HFFc6 (cell line): ENCODE measurements at places on chromosomes 5 and 9.
A peak's percentile ranks its signal among the peaks of the same experiment; 100 is the strongest.

GRCh38 chr5:76710991-76711390 lies 4.9 kb upstream of the F2R start:
- DNase-seq: peak; percentile 38

- no peak for DNase-seq
These were observed 133.3 kb upstream of the HAND1 start for GRCh38 chr5:154611341-154611767.

GRCh38 chr9:128677794-128678193 lies 11.2 kb upstream of the SET start:
- no peak for DNase-seq

- peak; percentile 86 for DNase-seq
These were observed 63.2 kb downstream of the PRRT1B start for GRCh38 chr9:131608493-131609037.

DNA sequence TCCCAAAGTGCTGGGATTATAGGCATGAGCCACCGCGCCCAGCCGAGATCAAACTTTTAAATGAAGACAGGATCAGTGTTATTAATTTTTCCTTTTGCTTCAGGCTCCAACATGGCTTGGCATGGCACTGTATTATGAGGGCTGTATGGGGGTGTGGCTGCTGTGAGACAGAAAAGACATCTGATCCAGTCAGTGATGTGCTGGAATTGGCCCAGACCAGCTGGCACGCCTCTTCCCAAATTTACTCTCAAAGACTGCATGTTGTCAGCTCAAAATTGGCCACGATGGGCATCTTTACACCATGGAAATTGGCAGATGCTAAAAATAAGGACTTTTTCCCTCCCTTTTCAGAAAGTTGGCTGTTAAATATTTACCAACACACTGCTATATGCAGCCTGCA lies 12.1 kb upstream of the COL27A1 start:
- DNase-seq: no peak

- no peak for DNase-seq
These were observed 9.4 kb upstream of the CNOT6 start for GRCh38 chr5:180484813-180485212.

- DNase-seq: no peak
These were observed 93.2 kb downstream of the GCNT1 start for GRCh38 chr9:76552181-76552580.

DNA sequence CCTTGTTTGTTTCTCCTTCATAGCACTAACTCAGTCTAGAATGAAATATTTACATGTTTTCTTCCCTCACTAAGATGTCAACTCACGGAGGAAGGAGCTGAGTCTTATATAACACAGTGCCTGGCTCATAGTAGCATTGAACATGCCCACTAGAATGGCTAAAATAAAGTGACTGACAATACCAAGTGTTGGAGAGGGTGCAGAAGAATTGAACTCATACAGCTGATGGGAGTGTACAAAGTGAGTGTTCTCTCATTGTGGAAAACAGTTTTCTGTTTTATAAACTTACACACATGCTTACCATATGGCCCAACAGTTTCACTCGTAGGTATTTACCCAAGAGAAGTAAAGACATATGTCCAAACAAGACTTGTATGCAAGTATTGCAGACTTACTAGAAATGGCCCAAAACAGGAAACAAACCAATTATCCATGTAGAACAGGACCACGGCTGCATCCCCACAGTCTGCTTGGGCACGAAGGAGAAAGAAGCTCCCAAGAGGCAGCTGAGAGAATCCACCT lies 87.5 kb downstream of the PPARGC1B start:
- DNase-seq: no peak

- no peak for DNase-seq
These were observed 137.0 kb downstream of the RXRA start for GRCh38 chr9:134463280-134463679.

- no peak for DNase-seq
These were observed 269.1 kb downstream of the NR2F1-AS1 start for GRCh38 chr5:93311881-93312280.

DNA sequence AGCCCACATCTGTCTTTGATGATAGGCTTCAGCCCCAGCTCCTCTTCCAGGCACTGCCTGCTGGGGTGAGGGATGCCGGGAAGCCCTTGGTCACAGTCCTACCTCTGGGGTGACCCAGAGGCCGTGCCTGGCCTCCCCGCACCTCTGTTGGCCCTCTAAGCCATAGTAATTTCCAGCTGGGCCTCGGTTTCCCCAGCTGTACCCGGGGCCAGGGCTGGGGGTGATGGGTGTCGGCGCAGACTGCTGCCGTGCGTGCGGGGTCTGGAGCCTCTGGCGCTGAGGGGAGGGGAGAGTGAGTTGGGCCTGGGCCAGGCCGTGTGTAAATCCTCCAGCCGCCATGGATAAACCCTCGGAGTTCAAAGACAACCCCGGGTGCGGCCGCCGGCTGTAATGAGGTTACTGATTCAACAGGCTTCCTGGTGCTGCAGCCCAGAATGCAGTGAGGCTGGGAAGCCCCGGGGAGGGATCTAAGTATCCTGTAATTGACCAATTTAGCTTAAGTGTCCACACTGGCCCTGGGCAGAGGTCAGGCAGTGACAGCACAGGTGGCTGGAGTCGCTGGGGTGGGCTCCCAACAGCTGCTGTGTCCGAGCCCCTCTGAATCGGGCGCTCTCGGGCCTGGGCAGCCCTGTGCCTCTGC lies 7.1 kb downstream of the RXRA start:
- DNase-seq: no peak

DNA sequence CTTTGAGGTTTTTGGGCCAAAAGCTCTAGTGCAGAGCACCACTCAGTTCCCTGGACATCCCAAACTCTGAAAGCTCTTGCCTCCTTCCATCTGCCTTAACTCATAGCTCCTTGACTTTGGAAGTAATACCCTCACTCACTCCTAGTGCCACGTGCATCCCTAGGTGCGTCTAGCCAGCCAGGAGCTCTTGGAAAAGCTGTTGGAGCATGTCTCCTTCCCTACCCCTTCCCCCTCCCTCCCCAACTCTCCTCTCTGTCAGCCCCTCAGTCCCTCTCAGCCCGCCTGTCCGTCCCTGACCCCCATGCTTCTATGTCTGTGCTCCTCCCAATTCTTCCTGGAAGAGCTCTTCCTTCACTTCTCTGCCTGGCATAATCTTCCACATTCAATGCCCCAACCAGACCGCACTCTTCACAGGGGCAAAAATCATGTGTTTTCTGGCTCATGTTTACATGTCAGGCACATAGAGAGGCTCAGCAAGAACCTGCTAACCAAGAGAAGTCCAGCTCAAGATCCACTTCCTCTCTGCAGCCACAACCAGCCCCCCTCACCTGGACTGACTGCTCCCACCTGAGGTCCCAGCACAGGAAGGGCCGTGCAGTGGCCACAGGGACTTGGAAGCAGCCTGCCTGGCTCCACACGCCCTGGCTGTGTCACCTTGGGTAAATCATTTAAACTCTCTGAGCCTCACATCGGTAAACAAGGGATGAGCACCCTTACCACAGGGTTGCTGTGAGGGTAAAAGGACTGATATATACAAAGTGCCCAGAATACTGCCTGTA lies 58.4 kb downstream of the WHRN start:
- DNase-seq: no peak

GRCh38 chr9:124762633-124763032 lies 8.5 kb downstream of the NR6A1 start:
- no peak for DNase-seq
